Jurkat, Clone E6-1 (cell line): ENCODE measurements at places on chromosomes 2 and 18.
A peak's percentile ranks its signal among the peaks of the same experiment; 100 is the strongest.

DNA sequence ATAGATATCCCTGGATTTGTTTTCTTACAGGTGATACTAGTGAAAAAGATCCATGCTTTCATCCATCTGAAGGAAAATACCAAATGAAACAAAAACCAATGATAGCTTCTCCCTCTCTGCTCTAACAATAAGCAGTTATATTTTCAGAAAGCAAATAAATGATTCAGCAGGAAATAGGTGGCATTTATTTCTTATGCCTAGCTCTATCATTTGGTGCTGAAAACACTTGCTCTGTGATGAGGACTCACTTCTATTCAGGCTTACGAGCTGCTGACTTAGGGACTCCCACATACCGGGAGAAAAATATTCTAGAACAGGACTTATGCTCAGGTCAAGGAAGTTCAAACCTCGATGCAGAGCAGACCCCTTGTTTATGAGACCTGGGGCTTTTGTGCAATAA, 142.6 kb downstream of the SETBP1 start:
- no peak for DNase-seq

- no peak for DNase-seq
Observed at GRCh38 chr2:189210250-189211087, 30.9 kb upstream of the COL5A2 start.

DNA sequence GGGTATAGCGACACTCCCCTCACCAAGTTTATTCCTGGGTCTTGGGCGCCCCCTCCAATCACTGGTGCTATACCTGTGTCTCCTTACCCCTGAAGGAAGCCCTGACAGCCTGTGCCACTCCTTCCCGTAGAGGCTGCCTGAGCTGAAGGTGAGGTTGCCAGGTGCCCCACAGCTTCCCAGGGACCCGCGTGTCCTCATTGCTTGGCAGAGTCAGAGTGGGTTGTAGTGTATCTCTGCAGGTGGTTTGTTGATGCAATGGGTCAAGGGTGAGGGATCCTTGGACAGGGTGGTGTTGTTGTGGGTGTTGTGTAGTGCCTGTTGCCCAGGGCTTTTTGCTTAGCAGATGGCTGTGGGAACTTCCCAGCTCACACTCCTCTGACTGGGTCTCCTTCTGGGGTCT, 438.7 kb upstream of the FSIP2 start:
- DNase-seq: no peak

DNA sequence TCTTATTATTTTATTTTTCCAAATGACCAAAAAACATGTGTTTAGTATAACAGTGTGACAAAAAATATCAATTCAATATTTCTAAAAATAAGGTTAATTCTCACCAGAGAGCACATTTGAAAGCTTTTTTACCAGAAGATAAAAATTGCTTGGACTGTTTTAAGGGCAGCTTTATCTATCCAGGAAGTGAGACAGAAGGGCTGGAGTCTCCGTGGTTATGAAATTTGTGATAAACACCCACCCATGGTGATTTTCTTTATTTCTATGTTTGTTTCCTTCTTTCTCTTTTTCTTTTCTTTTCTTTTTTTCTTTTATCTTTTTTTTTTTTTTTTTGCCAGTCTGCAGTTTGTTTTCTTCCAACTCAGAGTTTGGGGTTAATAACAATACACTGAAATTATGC, 298.5 kb downstream of the PIEZO2 start:
- no peak for DNase-seq

- no peak for DNase-seq
Observed at GRCh38 chr2:40416486-40416885, 35.4 kb downstream of the SLC8A1 start.

- DNase-seq: peak; percentile 2
Observed at GRCh38 chr18:6294148-6294784, 120.4 kb downstream of the L3MBTL4 start.

GRCh38 chr2:64192664-64193105, 48.5 kb upstream of the PELI1 start:
- DNase-seq: no peak

DNA sequence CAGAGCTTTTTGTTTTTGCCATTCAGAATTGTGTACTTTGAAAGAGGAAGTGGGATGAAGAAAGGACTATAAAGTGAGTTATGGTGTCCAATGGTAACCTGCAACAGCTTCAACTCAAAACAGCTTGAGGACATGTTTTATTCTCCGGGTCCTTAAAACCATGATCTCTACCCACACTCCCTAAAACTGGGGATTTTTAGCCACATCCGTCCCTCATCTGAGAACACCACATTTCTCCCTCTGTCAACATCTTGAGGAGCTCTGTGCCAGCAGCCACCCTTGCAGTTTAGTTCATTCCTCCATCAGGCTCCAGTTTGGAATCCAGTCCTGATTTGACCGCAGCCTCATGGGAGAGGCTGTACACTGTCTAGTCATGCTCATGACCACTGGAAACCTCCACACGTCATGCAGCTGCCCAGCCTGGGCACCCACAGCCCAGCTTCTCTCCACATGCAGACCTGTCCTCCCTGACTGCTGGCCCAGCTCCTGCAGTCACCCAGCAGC, 62.6 kb downstream of the C18orf63 start:
- peak; percentile 18 for DNase-seq
